ENCODE measurements at places on chromosomes 1 and 21.
A peak's percentile ranks its signal among the peaks of the same experiment; 100 is the strongest.

DNA sequence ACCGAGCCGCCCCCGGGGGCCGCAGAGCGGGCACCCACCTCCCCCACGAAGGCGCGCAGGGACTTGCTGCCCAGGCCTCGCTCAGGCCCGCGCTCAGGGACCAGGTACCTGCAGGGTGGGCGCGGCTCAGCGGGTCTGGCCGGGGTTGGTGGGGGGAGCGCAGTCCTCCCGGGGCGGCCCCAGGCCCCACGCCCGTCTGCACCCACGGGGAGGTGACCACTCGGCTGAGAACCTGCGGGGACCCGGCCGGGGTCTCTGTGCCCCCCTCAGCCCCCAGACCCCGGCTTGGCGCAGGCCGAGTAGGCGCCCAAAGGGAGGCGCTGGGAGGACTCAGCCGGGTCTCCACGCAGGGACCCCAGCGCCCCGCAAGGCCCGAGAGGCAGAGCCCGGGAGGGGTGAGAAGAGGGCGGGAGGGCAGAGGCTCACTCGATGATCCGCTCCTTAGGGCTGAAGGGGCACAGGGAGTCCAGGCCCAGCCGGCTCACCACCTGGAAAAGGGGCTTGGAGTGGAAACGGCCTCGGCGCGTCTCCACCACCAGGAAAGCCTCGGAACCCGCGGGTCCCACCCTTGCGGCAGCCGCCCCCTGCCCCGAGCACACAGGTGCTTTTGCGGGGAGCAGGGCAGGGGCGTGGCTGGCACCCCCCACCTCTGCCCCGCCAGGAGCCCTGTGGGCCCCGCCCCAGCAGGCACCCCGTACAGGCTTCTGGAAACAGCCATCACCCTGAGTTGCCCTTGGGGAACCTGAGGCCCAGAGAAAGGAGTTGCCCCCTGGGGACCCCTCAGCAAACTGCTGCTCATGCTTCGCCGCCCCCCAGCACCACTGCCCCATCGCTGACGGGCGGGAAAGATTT is 9.3 kb downstream of the FTCD start:
- no peak for DNase-seq

DNA sequence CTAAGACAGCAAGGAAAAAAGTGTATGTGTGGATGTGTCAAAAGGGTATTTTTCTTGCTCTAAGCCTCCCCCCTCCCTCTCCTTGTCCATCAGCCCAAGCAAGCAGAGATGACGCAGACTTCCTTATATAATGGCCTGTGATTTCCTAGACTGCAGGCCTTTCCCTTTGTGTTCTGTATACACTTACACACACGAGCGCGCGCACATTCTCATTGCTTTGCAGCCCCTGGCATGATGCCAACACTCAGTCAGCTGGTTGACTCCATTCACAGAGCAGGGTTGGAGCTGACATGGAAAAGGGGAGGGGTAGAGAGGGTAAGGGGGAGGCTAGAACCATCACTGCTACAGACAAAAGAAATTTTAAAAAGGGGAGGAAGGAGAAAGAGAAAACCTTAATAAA is 41.8 kb downstream of the GATAD2B start:
- DNase-seq = peak; percentile 86

GRCh38 chr1:1040004-1040991 is 20.4 kb downstream of the AGRN start:
- peak; percentile 47 for DNase-seq

DNA sequence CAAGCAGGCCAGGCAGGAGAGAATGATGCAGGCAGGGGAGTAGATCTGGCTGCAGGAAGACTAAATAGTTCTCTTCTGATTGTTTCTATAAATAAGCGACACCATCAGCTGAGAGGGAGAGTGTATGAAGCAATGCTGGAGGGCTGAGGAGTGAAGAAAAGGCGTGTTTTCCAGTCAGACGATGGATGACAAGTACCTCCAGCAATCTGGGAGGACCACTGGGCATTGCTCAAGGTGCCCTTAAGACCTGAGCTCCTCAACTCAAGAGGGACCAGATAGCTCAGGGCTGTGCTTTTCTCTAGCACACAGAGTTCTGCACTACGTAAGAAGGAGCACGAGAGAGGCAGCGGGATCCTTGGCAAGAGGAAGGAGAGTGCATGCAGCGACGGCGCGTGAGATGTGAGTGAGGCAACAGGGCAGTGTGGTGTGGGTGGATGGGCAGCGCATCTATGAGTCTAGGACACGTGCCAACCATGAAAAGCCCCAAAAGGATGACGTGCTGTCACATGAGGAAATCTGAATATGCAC is 36.0 kb downstream of the PABPC4 start:
- peak; percentile 56 for DNase-seq

- DNase-seq = no peak
These were observed 21.3 kb upstream of the KCNQ4 start for GRCh38 chr1:40762144-40762923.

DNA sequence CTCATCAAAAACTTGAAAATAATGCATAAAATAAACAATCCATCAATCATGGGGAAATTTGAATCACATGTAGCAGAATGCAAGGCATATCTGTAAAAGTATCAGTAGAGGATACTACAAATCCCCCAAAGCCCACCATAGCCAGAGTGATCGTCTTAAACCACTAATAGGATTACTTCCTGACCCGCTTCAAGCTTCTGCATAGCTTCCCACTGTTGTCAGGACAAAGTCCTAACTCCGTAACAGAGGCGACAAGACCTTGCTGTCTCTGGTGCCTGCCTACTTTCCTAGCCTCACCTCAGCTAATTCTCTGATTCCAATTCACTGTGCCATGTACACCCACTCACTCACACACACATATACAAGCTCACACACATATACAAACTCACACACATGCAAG is 161.2 kb upstream of the NFIA start:
- DNase-seq = no peak
